ENCODE measurements at places on chromosomes 4 and X.
A peak's percentile ranks its signal among the peaks of the same experiment; 100 is the strongest.

GRCh38 chr4:141467225-141467624 lies 169.2 kb upstream of the IL15 start:
- DNase-seq: no peak

GRCh38 chrX:33855251-33855650 lies 276.9 kb downstream of the FAM47A start:
- DNase-seq: no peak

GRCh38 chr4:37767546-37767945 lies 58.9 kb upstream of the PGM2 start:
- DNase-seq: peak; percentile 5

DNA sequence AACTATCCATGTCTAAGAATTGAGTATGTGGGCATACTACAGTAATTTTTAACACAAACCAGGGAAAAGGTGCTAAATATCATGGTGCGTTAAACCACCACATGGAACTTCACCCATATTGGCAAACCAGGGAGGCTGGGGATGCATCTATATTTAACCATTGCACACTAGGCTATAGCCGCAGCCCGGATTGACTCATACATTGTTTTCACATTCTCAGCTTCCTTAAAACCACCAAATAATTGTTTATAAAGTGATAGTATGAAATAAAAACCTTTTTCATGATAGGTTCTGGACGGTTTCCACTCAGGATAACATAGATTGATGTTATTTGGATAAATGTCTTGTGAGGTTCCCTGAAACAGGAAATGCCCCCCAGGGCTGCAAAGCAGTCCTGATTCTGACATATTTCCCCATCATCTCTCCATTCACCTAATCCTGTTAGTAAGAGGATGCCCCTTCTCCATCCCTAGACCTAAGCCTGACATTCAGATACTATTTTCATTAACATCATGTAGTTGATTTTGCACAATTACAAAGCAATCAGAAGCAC lies 7.9 kb downstream of the COL25A1 start:
- no peak for DNase-seq

DNA sequence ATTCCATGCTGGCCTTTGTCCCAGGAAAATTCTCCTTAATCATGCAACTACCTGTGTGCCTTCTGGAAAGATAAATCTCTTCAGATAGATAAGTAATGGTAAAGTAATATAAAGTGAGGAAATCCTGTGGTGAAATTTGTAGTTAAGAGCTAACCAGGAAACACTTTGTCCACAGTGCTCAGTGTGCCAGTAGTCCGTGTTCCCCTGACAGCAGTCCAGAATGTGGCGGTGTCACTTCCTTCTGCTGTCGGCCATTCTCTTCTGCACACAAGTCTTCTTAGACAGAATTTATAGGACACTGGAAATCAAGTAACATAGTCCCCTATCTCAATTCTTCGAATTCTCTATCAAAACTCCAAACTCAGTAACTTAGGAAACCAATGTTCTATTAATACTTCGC lies 5.7 kb upstream of the CXXC4 start:
- DNase-seq: no peak

DNA sequence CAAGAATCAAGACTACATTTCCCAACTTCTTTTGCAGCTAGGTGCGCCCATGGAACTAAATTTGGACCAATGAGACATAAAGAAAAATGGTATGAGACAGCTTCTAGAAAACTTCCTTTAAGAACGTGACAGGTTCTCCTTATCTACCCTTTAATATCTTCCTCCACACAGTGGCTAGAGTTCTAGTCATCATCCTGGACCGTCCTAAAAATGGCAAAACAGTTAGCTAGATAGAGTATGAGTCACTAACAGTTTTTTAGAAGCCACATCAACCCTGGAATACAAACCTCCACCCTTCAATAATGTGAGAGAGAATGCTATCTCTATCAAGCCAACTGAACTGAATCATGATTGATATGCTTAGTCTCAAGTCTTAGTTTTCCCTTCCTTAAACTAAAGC lies 267.9 kb upstream of the SLC7A11 start:
- DNase-seq: no peak

DNA sequence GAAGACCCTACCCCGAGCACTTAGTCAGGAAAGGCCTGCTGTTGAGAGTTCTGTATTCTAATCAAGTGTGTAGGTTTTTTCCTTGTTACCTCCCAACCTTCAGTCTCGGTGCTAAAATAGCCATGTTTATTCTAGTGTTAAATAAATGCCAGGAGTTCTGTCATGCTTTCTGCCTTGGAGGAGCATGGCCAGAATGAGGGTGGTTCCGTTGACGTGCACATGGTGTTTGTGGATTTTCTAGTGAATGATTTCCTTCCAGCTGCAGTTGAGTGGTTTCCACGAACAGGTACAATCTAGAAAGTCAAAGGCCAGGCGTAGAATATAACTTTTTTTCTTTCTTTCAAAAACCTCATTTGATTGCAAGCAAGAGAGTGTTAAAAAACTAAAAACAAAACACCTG lies 21.0 kb downstream of the TRMT44 start:
- no peak for DNase-seq

- no peak for DNase-seq
These were observed 1317.2 kb downstream of the PCDH7 start for GRCh38 chr4:32037399-32037798.

DNA sequence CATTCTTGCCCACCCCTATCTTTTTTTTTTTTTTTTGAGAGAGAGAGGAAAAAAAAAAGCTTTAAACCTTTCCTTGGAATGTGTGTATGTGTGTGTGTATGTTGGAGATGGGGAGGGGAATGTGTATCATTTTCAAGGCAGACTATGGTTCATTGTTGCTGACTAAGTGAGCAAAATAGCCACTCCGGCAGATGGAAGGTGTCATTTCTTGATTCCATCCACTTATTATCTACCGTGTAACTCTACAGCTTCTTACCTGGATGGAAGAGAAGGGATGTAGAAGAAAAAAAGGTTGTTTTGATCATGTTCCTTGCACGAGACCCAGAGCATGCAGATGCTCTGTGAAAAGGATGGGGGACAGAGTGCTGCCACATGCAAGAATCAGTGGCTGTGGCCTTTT lies 5.9 kb upstream of the GK2 start:
- no peak for DNase-seq

- DNase-seq: no peak
These were observed 62.6 kb downstream of the PDGFC start for GRCh38 chr4:156909010-156909409.

GRCh38 chr4:161256716-161257115 lies 907.1 kb downstream of the FSTL5 start:
- DNase-seq: no peak

DNA sequence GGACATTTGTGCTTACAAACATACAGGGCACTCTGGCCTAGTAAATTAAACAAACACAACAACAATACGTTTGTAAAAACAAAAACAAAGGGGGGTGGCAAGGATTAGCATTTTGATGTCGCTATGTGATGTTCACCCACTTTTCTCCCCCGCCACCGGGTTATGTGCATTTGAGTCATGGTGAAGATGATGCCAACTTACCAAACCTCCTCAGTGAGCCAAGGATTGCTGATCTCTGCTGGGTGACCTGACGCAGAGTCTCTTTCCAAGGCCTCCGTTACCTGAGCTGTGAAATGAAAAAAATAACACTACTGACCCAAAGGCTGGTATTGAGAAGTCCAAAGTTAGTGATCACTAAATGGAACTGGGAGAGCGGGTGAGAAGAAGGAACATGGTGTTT lies 85.4 kb downstream of the RBM47 start:
- no peak for DNase-seq

DNA sequence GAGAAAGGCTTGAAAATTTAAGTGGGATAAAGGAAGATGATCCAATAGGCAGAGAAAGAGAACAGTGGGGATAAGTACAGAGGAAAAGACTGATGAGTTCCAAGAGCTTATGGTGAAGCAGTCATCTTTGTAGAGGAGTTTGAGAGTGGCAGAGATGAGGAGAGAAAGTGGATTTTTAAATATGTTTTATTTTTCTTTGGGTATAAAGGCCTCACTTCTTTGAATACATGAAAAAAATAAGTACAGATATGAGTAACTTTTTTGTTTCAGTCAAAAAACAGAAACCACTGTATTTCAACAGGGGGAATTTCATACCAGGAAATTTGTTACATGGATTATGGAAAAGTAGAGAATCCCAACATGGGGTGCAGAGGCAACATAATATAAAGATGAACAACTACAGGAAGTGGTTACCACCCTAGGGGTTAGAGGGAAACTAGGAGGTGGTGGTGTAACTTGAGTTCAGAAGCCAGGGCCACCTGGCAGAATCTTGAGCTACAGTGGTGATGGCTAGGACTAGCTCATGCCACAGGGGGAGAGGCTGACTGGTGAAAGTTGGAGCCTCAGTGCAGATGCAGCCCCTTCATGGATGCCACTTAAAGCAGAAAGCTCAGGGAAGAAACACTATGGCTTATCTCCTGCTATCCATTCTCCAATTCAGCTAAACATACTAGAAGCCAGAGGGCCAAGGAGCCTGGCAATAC lies 3.4 kb upstream of the CYBB start:
- no peak for DNase-seq

DNA sequence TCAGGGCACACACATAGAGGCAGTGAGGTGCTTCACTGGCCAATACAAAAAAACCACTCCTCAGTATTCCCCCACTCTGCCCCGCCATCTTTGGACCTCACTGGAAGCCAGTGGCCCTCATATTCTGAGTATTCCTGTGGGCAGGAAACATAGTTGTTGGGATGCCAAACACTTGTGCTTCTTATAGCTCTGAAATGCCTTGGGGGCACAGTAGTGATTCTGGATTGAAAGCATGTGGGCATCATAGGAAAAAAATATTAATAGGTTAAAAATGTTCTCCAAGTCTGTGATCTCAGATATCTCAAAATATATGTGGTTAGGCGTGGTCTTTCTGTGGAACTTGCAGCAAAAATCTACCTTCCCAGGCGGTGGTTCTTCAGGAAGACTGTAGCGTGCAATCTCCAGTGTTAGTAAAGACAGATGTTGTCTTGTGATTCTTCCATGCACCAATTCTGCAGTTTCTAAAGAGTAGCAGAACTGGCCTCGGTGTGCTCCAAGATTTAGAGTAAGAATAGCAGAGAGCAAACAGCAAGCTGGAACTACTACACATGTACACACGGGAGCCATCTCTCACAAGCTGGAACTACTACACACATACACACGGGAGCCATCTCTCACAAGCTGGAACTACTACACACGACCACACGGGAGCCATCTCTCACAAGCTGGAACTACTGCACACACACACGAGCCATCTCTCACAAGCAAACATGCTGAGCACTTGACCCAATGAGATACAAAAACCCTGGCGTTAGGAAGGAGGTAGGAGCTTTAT lies 8.0 kb upstream of the TENM3 start:
- DNase-seq: no peak

- DNase-seq: no peak
These were observed 3.2 kb upstream of the AREG start for GRCh38 chr4:74441744-74442143.

DNA sequence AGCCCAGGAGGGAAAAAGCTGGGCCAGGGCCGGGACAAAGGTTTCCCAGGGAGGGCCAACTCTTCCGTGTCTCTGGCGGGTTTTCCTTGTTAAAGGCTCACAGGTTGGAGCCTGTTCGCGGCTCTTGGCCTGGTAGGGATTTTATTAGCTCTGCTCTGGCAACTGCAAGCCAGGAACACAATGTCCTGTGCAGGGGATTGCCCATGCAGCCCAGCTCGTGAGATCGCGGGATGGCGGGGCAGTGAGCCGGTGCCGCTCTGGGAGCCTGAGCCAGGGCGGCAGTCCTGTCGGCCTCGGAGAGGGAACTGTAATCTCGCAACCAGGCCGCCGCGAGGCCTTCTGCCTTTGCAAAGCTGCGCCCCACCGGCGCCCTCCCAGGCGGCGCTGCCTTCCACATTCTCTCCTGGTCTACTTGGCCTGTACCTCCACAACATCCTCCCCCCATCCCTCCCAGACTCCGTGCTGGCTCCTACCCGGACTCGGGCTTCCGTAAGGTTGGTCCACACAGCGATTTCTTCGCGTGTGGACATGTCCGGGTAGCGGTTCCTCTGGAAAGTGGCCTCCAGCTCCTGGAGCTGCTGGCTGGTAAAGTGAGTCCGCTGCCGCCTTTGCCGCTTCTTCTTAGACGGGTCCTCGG lies 2.1 kb downstream of the PITX2 start:
- peak; percentile 42 for DNase-seq

- no peak for DNase-seq
These were observed 36.6 kb downstream of the CCNG2 start for GRCh38 chr4:77193511-77194102.

- no peak for DNase-seq
These were observed at the start of gene GJB1 for GRCh38 chrX:71222929-71223328. TSS of gene GJB1 (plus strand) at chrX:71223224. CDS start at chrX:71223708, 484 bp downstream.

Data from dermis microvascular lymphatic vessel endothelial cell (primary cell).